ENCODE measurements at places on chromosomes 5 and 9.

GRCh38 chr5:132501961-132502931, 11.7 kb upstream of the IRF1 start:
- no peak for ATAC-seq

GRCh38 chr5:84603568-84604185, 219.0 kb upstream of the EDIL3 start:
- ATAC-seq = no peak

DNA sequence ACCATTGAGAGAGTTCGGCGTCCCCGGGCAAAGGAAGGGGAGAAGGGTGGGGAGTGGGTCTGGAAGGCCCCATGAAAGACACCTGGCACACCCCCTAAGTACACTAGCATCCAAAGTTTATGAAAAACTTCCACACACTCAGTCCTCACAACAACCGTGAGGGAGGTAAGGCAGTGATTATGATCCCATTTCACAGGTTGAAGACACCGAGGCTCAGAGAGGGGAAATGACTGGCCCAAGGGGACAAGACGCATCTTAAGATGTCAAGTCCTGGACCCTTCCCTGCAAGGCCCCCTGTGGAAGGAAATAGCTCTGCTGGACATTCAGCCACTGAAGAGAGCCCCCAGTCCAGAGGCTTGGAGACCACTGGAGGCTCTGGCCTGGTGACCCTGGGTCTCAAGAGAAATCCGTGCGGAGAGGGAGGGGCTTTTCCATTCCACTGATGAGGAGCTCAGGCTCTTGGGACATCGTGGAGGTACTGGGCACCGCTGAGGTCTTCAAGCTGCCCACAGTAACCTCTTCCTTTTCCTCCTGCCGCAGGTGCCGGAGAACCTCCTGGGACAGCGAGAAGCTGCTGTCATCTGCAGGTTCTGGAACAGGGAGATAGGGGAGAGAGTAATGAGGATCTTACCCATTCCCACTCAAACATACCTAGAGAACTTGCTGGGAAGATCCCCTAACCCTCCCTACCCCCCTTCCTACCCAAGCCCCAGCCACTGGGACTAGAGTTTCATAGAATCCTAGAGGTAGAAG, 5.2 kb downstream of the SMIM33 start:
- ATAC-seq = no peak

DNA sequence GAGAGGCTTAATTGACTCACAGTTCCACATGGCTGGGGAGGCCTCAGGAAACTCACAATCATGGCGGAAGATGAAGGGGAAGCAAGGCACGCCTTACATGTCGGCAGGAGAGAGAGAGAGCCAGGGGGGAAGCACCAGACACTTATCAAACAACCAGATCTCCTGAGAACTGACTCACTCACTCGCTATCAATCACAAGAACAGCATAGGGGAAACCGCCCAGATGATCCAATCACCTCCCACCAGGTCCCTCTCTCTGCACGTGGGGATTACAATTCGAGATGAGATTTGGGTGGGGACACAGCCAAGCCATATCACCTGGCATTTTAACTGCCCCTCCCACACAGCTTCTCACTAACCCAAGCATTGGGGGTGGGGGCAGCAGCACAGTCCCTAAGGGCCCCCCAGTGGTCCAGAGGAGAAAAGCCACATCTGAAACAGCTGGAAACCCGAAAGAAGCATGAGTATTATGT, 76.1 kb upstream of the ASS1 start:
- no peak for ATAC-seq

- peak; percentile 48 for ATAC-seq
These were observed 5.7 kb downstream of the C9orf43 start for GRCh38 chr9:113416149-113416721.

GRCh38 chr5:73067213-73067612, 53.2 kb upstream of the TMEM171 start:
- no peak for ATAC-seq

GRCh38 chr9:35730486-35730854, 1.5 kb downstream of the TLN1 start:
- no peak for ATAC-seq

GRCh38 chr5:159581502-159582249, 251.4 kb upstream of the IL12B start:
- ATAC-seq = peak; percentile 91

DNA sequence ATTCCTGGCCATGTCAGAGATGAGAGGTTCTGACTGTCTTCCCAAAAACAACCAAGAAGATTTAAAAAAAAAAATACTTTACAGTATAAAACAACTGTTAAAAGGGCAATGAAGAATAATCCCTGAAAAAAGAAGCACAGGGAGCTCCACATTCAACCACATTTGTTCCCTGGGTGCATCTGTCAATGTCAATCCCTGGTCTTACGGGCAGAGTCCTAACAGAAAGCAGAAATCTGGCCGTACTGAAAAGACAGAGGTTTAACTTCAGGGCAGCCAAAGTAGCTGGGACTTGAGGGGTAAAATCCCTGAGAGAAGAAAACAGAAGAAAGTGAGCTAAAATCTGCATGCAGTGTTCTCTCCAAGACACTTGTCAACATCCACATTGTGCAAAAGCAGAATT, 76.6 kb downstream of the RICTOR start:
- no peak for ATAC-seq

DNA sequence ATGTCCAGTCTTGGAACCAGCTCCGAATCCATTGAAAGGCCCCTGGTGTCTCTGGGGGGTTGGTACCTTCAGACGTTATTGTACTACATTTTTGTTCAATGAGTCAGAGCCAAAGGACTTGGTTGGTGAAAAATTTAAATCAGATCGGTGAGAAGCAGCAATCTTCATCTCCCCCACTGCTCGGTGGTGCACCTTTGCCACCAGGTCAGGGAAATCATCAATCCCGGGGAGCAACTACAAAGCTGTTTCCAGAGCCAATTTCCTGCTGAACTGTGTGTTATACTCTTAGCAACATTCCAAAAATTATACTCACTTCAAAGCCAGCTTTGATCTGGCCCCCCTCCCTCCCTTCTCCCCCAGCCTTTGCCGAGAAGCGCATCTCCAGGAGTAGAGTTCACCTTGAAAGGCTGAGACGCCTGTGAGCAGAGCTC, 375.2 kb upstream of the WWC1 start:
- ATAC-seq = no peak

DNA sequence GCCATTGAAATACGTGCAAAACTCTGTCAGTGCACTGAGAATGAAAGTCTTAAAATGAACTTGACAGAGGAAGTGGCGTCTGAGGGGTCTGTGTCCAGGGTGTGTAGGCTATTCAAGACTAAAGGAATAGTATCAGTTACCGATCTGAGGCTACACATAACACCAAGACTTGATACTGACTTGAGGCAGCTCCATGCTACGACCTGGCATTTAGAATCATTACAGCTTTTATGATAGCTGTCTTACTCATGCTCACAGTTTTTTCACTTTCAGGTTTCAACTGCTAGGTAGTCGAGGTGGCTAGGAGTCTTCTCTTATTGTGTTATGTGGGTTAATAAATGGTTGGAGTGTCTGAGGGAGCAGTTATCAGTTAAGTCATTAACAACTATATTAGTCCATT, 92.8 kb upstream of the SLCO6A1 start:
- no peak for ATAC-seq

GRCh38 chr5:38758774-38759600, 86.8 kb upstream of the OSMR start:
- no peak for ATAC-seq

GRCh38 chr9:69617006-69617405, 55.2 kb downstream of the APBA1 start:
- no peak for ATAC-seq

GRCh38 chr5:96896806-96897205, 20.5 kb downstream of the ERAP2 start:
- ATAC-seq = peak; percentile 59

GRCh38 chr5:68891718-68892117, 202.1 kb upstream of the SLC30A5 start:
- no peak for ATAC-seq

GRCh38 chr5:162299793-162300192, 232.2 kb downstream of the GABRG2 start:
- no peak for ATAC-seq

DNA sequence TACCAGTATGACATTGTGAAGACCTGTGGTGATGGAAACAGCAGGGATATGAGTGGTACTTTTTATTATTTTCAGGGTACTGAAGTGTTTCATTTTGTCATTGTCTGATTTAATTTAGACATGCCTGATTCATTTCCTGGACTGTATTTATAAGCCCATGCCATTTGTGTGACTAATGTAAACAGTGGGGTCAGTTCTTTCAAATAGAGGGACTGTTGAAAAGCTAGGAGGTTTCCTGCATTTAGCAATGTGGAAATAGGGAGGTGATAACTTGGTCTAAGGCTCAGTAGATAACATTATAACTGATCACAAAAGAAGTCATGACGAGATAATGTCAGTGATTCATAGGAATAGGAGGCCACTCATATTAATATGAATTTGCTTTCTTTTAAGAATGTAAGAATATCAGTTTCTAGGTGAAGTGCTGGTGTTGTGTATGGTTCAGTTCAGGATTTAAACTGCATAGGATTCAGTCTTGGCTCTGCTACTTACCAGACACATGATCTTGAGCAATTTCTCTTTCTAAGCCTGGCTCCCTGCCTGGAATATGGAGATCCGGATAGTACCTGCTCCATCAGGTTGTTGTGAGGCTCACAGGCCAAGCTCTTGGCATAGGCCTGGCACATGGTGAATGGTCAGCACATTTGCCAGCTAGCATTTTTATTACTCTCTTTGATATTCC, 7.5 kb downstream of the RASGRF2 start:
- ATAC-seq = peak; percentile 62

DNA sequence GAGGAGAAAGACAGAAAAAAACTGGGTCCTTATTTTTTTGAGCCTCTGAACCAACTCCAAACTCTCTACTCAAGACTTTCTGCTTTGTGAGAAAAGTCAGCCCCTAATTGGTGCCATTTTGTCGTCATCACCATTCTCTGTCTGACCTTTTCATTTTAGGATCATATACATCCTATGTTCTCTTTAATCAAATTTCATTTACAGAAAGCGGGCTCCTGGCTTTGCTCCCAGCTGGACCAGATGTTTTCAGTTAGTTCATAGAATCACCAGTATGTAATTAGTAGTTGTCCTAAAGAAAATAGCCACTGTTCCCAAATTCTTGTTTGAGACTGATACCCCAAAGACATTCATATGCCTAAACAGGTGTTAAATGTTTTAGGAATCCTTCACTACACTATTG, 28.6 kb upstream of the SLCO4C1 start:
- ATAC-seq = no peak

DNA sequence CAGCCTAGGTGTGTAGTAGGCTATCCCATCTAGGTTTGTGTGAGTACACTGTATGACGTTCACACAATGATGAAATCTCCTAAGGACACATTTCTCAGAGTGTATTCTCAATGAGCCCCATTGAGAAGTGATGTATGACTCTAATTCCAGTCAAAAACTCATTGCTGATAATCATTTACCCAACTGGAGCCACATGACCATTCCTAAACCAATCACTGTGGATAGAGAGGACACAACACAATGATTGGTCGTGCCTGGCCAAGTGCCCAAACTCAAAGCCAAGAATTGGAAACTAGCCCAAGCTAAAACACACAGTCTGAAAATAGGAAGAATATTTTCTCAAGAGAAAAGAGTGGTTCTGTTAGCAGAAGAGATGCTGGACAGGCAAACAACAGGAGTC, 191.2 kb downstream of the ZNF462 start:
- ATAC-seq = no peak

GRCh38 chr5:40606077-40606765, 73.5 kb upstream of the PTGER4 start:
- ATAC-seq = no peak

- ATAC-seq = peak; percentile 80
These were observed at the start of gene SLC25A48 for GRCh38 chr5:135834639-135835529. SLC25A48 (plus strand) TSS chr5:135834663; CDS start chr5:135834848, 185 bp downstream.

DNA sequence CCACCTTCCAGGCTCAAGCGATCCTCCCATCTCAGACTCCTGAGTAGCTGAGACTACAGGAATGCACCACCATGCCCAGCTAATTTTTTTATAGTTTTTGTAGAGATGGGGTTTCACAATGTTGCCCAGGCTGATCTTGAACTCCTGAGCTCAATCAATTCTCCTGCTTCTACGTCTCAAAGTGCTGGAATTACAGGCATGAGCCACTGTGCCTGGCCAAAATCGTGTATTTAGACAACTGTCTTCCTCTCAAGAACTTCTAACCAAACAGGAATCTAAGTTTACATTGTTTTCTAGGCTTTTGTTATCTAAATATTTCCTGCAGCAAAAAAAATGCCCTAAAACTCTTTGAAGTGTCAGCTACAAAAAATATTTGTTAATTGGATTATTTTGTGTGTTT, 78.8 kb downstream of the NLN start:
- ATAC-seq = no peak

GRCh38 chr9:89022001-89022759, 30.9 kb downstream of the S1PR3 start:
- peak; percentile 65 for ATAC-seq

DNA sequence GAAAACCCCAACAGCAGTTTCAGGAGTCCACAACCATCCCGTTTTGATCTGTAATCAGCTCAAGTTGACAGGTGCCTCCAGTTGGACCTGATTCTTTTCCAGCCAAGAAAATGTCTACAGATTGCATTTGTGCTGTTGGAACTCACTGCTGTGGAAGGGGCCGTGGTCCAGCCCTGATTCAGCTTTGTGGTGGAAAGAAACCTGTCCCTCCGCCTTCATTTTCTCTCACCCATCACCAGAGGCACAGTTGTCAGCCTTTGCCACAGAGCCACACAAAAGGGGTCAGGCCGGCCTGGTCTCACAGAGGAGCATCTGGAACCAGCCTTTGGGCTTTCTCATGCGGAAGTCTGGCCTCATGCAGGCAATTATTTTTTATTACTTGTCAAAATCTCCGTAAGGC, 483.6 kb downstream of the GADD45G start:
- ATAC-seq = no peak

DNA sequence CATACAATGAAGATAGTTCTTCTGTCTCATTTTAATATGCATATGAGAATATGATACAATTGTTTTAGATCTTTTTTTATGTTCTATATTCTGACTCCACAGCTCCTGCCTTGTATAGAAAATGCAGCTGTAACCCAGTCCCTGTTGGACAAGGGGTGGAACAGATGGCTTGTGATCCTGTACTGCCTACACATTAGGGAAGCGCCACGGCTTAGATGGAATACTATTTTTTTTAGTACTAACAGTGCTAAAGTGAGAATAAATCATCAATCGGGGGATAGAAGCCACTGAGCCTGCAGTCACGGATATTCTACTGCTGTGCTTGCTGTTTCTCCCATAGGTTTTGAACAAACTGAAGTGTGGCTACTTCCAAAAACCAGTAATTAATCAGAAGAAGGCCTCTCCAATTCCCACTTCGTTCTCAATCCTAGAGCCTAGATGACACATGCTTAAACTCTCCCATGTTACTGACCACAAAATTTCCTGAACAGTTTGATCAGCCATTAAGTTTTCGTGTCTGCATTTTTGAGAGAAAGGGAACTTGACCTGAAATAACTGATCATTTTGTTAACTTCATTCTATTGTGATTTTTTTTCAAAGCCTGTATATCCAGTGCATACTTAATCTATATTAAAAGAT, 150.3 kb downstream of the CDH18 start:
- no peak for ATAC-seq
